ENCODE measurements at places on chromosomes 11 and 22.
A peak's percentile ranks its signal among the peaks of the same experiment; 100 is the strongest.

DNA sequence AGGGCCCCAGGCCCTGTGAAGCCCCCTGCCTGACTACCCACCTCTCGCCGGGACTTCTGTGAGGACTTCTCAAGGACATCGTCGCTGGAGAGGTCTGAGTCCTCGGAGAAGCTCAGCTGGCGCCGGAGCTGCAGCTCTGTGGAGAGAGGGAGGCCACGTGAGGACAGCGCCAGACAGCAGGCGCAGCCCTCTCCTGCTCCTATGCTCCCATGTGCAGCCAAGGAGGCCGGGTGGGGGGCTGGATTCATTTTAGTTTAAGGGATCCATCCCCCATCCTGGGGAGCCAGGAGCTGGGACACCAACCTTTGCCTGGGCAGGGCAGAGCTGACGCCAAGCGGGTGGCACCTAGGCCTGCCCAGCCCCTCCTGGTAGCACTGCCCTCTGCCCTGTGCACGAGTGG is 42.4 kb upstream of the BID start:
- no peak for DNase-seq

DNA sequence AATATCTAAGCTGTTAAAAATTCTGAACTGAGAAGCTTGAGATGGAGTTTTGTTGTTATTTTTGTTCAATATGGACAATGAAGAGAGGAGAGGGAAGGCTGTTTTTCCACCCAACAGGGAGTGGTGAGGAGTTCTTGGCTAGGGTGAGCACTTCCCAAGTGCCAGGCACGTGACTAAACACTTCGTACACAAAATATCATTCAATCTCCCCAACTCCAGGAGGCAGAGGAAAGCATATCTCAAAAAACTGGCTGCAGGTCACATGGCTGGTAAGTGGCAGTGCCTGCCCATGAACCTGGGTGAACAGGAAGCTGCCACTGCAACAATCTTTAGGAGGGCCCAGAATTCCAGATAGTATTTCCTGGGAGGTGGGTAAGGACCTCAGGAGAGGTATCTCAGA is 11.6 kb downstream of the ELF5 start:
- no peak for DNase-seq

DNA sequence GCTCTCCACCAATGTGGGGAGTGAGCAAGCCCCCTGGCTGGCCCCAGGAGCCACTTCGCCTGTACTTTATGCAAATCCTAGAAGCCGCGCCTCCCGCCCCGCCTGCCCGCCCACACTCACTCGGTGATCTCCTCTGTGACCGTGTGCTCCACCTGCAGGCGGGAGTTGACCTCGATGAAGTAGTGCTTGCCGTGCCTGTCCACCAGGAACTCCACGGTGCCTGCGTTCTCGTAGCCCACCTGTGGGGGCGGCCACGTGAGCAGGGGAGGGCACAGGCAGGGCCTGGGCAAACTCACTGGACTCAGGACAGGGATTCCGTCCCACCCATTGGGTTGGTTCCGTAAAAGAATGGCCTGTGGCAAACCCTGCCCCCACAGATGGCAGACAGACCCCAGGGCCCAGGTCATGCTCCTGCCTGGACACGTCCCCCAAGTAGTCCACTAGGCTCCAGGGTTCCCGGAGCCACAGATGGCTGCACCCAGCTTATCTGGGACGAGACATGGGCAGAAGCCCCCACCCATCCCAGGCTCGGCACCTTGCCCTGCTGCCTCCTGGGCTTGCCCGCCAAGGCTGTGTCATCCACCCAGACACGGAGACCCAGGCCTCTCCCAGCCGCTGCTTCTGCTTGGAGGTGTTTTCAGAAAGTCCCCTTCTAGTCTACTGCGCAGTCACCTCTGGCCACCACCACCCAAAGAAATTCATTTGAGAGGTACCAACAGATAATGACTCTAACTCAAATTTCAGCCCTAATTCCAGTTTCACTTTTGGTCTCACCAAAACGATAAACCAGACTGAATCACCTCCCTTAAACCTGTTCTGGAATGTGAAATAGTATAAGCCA is 12.1 kb downstream of the LRFN4 start:
- peak; percentile 65 for DNase-seq

DNA sequence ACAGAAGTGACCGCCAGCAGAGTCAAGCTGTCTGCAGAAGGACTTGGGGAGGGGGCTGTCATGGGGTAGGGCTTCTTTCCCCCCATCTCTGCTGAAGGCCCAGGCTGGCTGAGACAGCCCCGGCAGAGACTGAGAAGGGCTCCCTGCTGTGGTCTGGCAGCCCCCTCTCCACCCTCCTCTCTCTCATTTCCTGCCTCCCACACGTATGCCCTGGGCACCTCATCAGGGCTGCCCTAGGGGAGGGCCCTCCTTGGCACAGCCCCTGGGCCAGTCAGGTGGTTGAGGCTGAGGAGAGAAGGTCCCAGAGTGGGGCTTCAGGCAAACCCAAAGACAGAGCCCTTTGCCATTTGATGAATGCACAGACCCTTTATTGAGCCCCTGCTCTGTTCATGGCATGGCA is 3.6 kb downstream of the RASD2 start:
- DNase-seq = no peak

GRCh38 chr11:104165014-104165413 is 1.1 kb upstream of the PDGFD start:
- DNase-seq = no peak

DNA sequence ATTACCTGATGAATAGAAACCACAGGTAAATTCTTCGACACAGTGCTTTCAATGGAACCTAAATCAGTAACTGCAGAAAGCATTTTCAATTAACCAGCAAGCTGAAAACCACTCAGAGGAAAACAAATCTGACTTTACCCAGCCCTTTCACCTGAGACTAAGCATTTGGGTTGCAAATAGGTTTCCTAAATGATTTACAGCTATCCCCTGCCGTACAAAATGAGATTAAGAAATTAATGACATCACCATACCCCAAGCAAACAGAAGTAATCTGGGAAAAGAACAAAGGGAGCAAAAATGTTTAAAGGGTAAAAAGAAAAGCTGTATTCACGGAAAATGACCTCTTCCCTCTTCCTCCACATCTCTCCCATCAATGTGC is 584 bp downstream of the NOX4 start:
- DNase-seq = no peak

DNA sequence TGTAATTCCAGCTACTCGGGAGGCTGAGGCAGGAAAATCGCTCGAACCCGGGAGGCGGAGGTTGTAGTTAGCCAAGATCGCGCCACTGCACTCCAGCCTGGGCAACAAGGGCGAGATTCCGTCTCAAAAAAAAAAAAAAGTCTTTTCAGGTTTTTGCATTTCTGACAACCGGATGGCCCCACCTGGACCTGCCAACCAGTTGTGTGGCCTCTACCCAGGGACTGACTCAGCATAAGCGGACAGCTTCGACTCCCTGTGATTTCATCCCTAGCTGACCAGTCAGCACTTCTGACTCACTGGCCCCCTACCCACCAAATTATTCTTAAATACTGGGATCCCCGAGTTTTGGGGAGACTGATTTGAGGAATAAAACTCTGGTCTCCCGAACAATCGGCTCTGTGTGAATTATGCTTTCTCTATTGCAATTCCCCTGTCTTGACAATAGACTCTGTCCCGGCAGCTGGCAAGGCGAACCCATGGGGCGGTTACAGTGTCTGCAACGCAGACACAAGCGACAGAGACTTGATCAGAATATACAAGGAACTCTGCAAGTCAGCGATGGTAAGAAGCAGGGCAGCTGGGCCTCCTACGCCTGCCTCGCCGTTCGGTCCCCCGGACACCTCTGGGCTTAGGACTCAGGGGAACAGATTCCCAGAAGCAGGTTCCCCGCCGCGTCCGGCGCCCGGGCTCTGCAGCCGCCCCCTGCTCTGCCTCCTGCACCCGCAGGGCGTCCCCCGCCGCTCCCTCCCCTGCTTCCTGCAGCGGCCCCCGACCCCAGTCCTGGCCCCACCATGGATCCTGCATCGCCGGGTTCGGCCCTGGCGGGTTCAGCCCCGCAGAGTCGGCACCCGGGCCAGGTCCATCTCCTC is 741 bp upstream of the TALDO1 start:
- no peak for DNase-seq

DNA sequence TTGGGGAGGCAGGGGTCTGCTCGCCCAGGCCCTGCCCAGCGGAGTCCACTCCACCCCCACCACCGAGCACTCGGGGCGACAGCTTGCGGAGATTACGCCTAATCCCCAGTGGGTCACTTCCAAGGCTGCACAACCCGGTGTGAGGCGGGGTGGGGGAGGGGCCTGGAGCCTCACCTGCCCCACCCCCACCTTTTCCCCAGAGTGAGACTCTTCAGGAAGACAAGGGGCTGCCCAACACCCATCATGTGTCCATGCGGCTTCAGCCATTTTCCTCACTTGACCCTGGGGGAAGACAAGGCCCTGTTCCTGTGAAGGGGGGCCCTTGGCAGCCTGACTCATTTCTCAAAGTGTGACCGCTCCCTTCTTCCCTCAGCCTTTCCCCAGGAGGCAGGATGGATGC is 12.5 kb downstream of the SYNGR1 start:
- DNase-seq = no peak

GRCh38 chr11:119015054-119015611 is 3.0 kb downstream of the RPS25 start:
- no peak for DNase-seq

GRCh38 chr22:19520566-19521305 is 3.5 kb downstream of the CLDN5 start:
- no peak for DNase-seq

GRCh38 chr22:47599753-47600152 is 837.3 kb downstream of the TBC1D22A start:
- DNase-seq = no peak

DNA sequence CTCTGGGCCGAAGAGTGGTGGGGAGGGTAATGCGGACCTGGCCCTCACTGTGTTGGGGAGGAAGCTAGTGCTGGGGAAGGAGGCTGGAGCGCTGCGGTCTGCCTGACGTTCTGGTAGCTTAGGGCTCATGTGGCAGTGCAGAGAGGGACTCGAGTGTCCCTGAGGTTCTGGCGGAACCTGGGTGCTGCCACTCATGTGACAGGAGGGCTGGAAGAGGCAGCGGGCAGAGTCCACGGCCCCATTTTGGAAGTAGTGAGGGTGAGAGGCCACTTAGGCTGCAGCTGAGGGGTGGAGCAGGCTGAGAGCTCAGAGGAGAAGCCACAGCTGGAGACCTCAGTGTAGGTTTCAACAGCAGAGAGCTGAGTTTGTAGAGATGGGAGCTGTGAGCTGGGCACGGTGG is 16.2 kb upstream of the TRMU start:
- no peak for DNase-seq

DNA sequence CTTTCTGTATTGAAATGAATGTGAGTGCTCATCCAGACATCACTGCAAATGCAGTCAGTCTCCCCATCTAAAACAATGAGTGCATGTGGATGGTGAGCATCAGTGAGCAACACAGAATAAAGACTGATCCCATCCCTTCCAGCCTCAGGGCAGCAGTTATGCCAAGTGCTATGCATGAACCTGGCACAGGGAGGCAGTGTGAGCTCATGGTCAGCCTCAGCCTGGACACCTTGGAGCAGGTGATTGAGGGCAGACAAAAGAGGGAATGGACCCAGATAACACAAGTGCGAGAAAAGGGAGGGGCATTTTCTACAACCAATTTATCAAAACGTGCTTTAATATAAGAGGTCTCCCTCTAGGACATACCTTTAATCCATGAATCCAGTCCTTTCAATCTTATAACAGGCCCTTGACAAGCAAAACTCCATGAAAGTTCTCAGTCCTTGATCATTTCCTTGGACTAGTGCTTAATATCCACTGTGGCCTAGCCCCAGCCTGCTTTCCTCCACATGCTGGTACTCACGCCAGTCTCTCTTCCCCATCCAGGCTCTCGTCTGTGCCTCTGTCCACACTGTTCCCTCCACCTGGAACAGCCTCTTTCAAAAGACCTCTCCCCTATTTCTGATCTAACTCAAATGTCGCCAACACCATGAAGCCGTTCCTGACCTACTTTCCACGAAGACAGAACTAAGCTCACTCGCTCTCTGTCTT is 50.5 kb upstream of the LRRC55 start:
- no peak for DNase-seq

DNA sequence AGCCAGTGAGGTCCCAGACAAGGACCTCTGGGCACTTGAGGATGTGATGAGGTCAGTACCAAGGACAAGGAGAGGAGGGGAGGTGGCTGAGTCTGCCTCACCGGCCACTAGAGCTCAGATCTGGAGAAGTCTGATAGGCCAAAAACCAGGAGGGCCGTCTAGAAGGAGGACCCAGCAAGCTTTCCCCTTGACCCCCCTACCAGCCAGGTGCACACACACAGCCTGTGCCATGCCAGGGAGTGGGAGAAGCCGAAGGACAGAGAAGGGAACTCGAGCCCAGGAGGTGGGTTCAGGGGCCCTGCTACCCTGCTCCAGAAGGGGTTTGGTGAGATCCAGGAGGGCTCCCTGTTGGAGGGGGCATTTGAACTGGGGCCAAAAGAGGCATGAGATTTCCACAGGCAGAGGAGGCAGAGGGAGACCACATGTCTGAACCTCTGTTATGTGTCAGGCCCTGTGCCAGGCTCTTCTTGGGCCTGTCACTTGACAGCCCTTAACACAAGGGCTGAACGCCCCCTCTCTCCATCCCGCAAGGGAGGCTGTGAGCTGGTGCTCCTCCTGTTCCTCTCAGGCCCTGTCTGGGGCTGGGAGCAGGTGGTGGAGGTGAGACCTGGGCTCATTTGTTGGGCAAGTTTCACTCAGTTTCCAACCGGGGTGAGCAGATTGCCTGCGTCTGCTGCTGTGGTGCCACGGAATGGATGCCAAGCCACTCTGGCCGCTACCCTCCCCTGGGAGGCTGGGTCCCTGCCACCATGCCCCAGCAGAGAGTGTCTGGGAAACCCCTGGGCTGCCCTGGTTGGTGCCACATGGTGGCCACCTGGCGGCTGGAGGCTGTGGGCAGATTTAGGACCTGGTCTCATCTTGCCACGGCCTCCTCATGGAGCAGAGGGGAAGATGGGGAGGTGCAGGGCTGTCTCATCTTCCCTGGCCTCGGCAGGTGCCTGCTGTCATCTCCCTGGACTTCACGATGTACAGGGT is 65.2 kb downstream of the MPPED1 start:
- DNase-seq = no peak

Data from CD4-positive, alpha-beta memory T cell (primary cell).